ENCODE measurements at places on chromosomes 11 and 22.
A peak's percentile ranks its signal among the peaks of the same experiment; 100 is the strongest.

DNA sequence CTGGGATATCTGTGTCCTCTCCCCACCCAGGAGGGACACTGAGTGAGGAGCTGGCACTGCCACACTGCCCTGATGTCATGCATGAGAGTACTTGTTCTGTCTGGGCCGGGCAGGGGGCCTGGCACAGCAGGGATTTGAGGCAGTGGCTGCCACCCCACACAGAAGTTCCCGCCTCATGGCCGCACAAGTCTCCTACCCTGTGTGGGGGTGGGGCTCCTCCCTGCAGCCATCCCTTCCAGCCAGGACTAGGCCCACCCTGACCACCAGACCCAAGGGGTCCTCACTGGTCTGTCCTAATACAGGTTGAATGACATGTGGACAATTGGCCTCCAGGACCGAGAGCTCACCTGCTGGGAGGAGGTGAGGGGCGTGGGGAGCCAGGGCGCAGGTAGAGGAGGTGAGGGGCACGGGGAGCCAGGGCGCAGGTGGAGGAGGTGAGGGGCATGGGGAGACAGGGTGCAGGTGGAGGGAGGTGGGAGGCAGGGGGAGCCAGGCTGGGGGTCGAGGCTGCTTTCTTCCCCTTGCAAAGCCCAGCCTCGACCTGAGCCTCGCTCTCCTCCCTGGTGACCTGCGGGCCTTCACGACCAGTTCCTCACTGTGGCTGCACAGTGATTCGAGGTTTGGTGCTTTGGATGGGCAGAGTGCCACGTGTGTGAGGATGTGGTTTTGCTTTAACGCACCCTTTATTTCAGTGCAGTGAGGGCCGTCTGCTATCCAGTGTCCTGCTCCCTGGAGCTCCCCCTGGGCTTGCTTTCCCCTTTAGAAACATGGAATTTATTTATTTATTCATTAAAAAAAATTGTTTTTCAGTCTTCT lies 7.4 kb downstream of the LZTR1 start:
- DNase-seq: no peak

DNA sequence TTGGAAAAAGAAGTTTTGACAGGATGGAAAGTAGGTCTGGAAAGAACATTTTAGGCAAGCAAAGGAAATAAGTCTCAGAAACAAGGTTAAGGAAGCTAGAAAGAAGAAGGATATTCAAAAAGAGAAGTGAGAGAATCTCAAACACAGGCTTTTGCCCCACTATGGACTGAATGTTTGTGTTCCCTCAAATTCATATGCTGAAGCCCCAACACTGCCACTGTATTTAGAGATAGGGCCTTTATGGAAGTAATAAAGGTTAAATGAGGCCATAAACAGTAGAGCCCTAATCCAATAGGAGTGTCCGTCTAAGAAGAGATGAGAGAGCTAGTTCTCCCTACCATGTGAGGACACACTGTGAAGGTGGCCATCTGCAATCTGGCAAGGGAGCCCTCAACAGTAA lies 20.6 kb upstream of the RPS13 start:
- no peak for DNase-seq

DNA sequence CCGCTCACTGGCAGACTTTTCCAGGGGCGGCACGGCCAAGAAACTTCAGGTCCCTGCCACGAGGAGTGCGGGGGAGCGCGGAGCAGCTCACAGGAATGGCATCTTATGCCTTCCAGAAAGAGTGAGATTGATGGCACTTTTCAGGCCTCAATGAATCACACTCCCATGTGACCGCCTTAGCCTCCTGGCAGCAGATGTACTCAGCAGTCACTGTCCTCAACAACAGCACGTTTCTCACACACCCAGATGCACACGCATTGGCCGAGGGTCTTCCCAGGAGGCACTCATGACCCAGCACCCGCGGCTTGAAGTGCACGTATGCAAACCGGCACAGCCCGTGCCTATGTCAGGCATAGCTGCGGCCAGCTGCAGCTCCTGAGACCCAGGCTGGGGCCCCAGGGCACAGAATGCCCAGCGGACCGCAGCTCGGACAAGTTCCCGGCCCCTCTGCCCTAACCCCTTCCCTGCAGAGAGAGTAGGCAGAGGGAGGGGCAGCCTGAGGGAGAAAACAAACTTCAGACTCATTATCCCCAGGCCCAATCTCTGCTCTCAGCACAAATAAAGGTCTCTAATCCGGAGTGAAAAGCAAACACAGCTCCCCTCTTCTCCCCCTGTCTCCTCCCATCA lies 48.3 kb downstream of the RPUSD4 start:
- no peak for DNase-seq

- no peak for DNase-seq
Observed at GRCh38 chr11:70824605-70825245, 426.4 kb downstream of the CTTN start.

DNA sequence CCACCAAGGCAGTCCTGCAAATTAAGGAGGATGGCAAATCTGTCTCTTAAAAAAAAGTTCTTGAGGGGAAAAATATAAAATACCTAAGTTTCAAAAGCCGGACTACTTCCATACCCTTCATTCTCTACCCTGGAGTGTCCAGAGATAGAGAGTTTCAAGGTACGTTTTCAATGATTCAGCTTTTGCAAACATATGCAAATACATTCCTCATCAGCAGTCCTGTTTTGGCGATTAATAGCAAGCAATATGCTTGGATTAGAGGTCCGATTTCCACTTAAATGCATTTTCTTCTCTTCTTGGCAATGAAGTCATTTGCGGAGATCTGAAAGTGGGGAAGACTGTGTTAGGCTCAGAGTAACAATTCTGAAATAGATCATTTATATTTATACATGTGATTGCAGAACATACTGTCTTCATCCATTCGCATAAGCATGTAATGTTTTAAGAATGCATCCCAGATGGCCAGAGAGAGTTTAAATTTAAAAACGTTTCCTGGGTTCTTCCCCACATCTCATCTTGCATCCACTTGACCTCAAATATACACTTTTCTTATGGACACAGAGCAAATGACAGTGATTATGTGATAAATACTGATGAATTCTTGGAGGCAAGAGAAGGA lies 13.8 kb upstream of the TFIP11 start:
- DNase-seq: no peak

GRCh38 chr11:19013181-19013857 lies 47.2 kb downstream of the MRGPRX2 start:
- no peak for DNase-seq

GRCh38 chr11:116651737-116652237 lies 121.0 kb downstream of the BUD13 start:
- DNase-seq: no peak

GRCh38 chr11:17154409-17155159 lies 53.2 kb downstream of the PIK3C2A start:
- no peak for DNase-seq

DNA sequence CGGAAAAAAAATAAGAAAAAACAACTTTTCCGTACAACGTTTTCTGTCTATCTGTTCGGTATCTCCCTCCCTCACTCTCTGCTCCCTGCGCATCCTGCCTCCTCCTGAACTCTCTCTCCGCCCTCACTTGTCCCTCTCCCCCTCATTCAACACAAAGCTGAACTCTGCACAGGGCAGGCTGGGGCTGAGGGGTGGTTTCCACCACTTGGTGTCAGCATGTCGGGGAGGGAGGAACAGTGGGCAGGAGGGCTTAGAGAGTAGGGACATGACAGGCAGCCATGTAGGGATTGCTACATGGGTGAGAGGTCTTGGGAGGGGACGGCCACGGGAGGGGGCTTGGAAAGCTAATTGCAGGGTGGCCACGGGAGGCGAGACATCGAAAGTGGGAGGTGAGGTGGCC lies 17.6 kb downstream of the SLC22A12 start:
- no peak for DNase-seq

- DNase-seq: no peak
Observed at GRCh38 chr11:125398475-125398874, 97.6 kb downstream of the FEZ1 start.

- DNase-seq: no peak
Observed at GRCh38 chr11:45104006-45104789, 42.2 kb upstream of the PRDM11 start.

DNA sequence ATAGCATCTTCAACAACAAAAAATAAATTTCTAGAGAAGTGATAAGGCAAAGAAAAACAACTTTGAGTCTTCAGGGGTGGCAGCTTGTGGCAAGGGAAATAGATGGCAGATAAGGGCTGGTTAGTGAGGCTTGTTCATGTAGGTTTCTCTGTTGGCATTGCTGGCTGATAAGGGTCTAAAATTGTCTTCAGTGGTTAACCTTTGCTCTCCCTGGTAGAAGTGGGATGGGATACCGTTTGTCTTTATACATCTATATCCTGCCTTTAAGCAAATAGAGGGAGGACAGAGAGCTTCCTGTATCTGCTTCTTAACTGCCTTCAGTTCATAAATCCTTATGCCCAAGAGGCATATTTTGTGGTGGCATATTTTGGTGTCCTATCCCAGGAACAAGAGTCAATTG lies 57.1 kb downstream of the TRAF6 start:
- no peak for DNase-seq

- no peak for DNase-seq
Observed at GRCh38 chr11:596374-596773, 19.4 kb downstream of the IRF7 start.

GRCh38 chr11:1344056-1344635 lies 34.7 kb upstream of the TOLLIP start:
- no peak for DNase-seq

DNA sequence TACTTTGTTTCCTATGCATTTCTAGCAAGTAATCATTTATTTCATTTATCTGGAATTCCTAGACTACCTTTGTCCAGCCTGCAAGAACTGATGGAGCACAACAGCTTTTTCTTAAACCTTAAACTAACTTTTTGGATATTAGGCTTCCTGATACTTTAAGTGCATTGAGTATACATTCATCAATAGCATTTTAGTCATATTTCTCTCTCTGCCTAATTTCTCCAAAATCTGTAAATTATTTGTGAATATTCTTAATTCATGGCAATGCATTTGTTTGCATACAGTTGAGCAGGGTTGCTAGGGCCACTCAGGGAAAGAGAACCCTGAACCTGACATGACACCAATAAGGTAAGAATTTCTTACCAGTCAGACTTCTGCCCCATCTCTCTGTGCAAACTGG lies 29.1 kb upstream of the APLNR start:
- DNase-seq: no peak

- DNase-seq: no peak
Observed at GRCh38 chr22:23239429-23239828, 59.1 kb downstream of the BCR start.

- DNase-seq: no peak
Observed at GRCh38 chr22:47775191-47775590, 1012.7 kb downstream of the TBC1D22A start.

GRCh38 chr11:8726395-8726794 lies 43.8 kb downstream of the RPL27A start:
- DNase-seq: no peak

- DNase-seq: peak; percentile 79
Observed at GRCh38 chr11:64317325-64317960, at the start of gene TRMT112. Gene TRMT112 (minus strand): TSS chr11:64317559. CDS start chr11:64317526, 33 bp downstream.

DNA sequence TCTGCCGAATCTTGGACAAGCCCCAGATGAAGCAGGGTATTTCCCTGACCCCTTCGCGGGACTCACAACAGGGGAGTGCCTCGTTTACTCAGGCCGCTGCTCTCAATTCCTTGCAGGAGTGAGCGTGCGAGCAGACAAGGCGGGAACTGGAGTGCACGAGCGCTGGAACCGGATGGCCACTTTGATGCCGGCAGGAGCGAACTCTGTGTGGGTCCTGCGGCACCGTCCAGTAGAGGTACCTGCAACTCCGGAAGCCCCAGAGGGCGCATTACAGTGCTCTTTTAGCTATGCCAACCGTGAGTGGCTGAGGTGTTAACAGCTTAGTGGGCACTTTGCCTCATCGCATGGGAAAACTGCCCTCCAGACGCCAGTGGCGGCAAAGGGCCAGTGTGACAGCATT lies 182.3 kb upstream of the ANO3 start:
- no peak for DNase-seq

- DNase-seq: no peak
Observed at GRCh38 chr11:116225784-116226585, 546.8 kb downstream of the BUD13 start.

GRCh38 chr22:19820880-19821522 lies 33.7 kb downstream of the GNB1L start:
- DNase-seq: no peak

GRCh38 chr11:78642979-78643675 lies 68.5 kb upstream of the NARS2 start:
- DNase-seq: no peak

DNA sequence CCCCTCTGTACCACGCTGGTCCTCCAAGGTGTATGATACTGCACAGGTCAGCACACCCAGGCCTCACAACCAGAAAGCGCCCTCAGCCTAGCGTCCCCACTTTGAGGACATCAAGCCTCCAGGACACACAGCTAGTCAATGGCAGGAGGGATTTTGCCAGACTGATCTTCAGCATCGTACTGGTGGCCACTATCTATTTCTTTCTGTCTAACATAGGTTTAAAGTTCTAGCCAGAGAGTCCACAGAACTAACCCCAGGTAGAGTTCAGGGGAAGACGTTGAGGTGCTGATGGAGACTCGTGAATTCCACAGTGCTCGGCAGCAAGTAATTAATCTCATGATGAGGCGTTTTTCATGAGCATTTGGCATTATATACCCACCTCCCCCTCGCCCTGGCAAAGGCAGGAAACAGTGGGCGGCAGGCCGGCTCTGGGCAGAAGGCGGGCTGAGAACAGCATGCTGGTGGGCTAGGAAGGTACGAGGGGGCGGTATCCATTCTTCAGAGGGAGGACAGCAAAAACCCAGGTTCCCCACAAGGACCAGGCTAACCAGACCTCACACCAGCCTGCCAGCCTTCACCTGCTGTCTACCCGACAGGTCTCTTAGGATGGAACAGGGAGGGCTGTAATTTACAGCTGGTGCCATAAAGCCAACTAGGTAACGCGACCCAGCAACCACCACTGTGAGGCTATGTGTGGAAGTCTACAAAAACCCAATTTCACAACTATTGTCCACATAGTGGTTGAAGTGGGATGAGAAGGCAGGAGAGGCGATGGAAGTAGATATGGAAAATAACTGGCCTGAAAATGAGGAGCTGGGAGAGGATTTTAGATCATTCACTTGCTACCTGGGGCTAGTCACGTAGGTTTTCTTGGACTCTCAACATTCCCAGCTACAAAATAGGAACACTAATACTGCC lies 18.5 kb downstream of the MYH9 start:
- DNase-seq: no peak

DNA sequence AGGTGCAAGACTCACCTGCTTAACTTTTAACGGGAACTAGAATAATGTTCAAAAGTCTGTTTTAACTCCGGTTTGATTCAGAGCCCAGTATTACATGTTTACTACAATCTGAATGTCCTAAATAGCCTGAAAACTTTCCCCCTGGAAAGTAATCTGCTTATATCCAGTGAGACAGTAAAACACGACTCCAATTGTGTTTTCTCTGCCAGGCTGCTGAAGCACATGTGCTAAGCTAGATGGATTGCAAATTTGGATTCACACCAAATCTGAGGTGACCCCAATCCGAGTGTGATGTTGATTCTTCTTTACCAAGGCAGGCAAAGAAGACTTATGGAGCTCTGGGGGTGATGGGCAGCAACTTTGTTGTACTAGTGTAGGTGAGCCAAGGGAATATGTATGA lies 158.7 kb upstream of the PDGFD start:
- DNase-seq: no peak

GRCh38 chr11:2442589-2442988 lies 1.7 kb downstream of the TRPM5 start:
- DNase-seq: no peak

- no peak for DNase-seq
Observed at GRCh38 chr11:34564807-34565241, 51.2 kb upstream of the ELF5 start.

GRCh38 chr11:73198677-73199076 lies 19.4 kb upstream of the P2RY2 start:
- DNase-seq: no peak

GRCh38 chr22:44369916-44370801 lies 57.4 kb upstream of the SHISAL1 start:
- DNase-seq: no peak
